Stimulated activated CD8-positive, alpha-beta memory T cell treated with anti-CD3 and anti-CD28 coated beads, Interleukin-15, amount 100 ng/mL, for 1 hour (primary cell): ENCODE measurements at places on chromosomes 13 and 19.

DNA sequence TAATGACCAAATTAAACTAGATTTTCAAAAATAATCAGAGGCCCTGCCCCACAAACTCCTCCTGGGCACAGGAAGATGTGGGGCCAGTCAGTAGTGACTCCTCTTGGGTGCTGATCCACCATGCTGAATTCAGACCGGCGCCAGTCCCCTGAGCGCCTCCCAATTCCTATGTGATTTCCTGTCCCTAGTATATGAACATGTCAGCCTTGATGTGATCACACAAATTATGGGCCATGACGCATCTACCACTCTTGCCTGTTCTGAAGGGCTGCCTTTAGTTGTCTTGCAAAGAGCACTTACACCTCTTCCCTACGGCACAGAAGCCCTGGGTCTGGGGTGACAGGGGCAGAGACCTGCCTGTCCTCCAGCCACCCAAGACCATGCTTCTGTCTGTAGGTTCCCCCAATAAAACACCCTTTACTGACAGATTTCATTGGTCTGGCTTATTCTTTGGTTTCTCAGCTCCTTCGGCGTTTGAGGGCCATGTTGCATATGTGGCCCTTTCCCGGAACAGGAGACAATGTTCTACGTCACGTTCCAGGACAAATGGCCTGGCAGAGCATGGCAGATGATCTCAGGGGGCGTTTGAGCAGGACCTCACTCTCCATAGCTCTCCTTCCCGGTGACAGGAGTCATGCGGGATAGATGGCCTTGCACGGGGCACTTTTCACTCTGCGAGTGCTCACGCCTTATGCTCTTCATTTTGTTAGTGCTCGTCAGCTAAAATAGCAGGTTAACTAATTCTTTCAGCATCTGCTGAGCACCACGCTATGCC is 5.6 kb upstream of the ATP11A start:
- no peak for DNase-seq

DNA sequence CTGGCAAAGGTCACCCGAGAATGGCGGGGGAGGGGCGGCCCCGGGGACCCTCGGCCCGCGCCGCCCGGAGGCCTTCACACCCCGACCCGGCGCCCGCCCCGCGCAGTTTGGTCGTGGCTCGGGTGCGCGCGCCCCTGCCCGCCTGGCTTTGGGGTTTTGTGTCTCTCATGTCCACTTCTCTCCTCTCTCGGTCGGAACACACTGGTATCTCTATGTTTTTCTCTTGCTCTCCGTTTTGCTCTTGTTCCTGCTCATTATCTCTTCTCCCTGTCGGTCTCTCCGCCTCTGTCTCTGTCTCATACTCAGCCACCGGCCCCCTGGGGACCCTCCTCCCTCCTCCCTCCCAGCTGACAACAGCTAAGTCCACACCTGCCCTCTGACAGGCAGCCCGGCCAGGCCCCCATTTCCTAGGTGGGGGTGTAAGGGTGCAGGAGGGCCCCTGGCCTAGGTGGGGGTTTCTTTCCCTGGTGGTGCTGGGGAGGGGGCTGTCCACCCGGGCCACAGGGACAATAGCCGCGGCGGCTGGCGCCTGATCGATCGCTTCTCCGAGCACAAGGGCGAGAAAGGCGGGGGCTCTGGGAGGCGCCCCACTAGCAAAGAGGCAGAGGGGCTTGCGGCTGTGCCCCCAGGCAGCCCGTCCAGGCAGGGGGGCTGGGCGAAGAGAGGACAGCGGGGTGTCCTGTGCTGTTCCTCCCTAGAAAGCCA is 2.3 kb downstream of the ONECUT3 start:
- DNase-seq, result no peak

GRCh38 chr13:76129305-76130000 is 493.3 kb downstream of the LMO7 start:
- no peak for DNase-seq

DNA sequence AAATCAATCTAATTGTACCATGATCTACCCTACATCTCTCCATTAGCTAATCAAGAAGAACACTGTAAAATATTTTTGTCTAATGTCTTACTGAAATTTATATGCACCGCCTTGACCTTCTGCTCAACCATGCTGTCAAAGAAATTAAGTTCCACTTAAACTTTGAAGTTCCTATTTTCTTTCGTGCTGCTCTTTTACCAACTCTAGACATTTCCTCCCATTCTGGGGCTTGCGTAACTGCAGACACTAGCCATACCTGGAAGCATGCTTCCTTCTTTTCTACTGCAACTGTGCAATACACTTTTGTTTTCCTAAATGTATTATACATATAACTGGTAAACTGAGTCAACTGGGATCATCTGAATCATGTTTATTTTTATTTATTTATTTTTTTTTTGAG is 8.5 kb upstream of the UBE2L5 start:
- no peak for DNase-seq

- no peak for DNase-seq
Observed at GRCh38 chr19:29787281-29787680, 24.5 kb upstream of the CCNE1 start.

- no peak for DNase-seq
Observed at GRCh38 chr13:80753866-80754265, 412.9 kb upstream of the SPRY2 start.

- DNase-seq, result no peak
Observed at GRCh38 chr19:29614046-29614445, 8.0 kb downstream of the POP4 start.

DNA sequence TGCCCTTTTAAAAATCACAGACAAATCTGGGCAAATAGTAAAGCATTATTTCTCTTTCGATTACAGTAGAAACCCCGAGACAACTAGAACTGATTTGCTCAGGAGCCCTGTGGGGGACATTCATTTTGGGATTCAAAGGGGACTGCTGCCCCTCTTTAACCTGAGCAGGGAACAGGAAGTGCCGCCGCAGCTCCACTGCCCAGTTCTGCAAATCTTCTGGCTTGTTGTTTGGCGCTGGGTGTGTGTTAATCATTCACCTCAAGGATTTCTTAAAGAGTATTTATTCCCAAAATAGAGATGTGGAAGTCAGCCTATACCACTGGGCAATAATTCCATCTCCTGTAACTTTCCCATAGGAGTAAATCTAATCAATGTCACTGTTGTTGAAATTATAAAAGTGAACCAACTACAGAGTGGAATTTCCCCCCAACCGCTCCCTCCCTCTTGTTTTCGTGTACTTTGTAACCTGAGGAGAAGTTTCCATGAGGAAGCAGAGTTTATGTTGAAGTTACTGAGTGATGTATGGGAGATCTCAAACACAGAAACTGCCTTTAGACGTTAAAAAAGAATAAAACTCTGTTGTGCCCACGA is 515.8 kb downstream of the KLF12 start:
- DNase-seq, result no peak

GRCh38 chr13:48476686-48477085 is 56.2 kb downstream of the RCBTB2 start:
- DNase-seq, result no peak

DNA sequence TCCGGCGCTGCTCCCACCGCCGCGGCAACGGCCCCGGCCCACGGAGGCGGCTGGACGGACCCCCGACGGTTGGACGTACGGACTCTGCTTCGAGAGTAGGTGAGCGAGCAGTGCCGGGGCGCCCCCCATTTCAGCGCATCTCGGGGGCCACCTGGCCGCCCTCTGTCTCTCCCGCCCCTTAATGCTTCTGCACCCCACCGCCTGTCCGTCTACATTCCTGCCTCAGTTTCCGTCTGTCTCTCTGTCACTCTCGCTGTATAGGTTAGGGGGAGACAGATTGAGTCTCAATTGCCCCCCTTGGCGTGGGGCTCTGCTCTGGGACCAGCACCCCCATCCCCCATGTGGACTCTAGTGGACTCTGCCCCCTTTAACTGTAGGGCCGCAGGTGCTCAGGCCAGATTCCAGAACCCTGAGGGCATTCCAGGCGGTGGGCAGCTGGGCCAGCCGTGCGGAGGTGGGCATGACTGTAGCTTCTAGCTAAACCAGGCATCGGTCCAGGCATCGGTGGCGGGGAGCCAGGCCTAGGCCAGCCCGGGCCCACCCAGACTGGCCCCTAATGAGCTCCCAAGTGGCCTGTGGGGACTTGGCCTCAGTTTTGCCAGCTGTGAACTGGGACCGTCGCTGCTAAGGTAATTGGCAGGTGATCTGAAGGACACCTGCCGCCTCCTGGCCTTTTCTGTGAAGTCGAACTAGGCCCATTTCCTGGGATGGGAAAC is 373 bp downstream of the TNFAIP8L1 start:
- DNase-seq, result no peak

DNA sequence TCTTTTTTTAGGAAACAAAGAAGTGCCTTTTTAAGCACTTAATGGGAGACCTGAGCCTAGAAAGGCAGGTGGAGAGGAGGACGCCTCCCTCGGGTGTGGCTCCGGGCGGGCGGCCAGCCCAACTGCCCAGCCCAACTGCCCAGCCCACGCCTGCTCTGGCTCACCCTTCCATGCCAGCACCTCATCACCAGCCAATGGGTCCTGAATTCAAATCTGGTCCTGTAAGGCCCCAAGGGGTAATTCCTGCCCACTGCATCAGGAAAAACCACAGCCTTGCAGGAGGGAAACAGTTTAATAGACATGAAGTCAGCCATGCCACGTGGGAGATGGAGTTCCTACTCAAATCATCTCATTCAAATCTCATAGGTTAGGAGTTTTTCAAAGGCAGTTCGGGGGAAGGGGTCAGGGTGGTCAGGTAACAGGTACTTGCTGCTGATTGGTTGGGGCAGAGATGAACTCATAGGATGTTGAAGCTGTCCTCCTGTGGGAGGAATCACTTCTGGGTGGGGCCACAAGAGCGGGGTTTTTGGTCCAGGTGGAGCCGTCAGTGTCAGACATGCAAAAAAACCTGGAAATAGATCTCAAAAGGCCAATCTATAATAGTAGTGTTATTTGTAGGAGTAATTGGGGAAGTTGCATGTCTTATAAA is 64.9 kb downstream of the HSPH1 start:
- no peak for DNase-seq

- no peak for DNase-seq
Observed at GRCh38 chr19:46732172-46732938, 13.5 kb upstream of the FKRP start.

DNA sequence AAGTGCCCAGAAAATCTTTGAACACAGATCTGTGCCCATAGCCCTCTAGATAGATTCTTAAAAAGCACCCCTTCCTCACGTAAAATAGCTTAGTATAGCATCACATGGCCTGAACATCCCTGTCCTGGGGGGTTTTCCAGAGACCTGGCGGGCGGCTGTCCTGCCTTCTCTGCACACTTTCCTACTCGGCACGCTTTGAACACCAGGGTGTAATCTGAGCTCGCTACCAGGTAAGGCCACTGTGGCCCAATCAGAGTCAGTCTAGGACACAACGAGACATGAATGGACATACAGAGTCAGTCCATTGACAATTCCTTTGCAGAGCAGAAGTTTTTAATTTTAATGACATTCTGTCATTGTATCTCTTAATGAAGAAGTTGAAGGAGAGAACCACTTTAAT is 8.1 kb downstream of the CYP2A13 start:
- DNase-seq, result no peak

DNA sequence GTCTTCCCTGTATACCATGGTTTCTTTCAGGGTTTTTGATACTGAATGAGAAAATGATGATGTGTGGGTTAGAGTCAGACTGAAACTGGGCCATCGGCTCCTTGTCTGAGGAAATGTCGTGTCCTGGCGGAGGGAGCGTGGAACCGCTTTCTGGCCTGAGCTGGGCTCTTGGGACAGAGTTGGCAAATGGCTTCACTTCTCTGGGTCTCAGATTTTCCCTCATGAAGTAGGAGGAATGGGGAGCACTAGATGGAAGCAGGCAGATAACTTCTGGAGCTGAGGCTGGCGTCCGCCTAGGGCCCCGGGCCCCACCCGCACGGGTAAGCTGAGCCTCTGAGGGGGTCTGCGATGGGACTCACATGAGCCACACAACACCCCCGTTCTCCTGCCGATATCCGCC is 133.3 kb upstream of the WASF3 start:
- DNase-seq, result no peak
